RWPE1 (cell line): ENCODE measurements at places on chromosomes 12 and 14.
A peak's percentile ranks its signal among the peaks of the same experiment; 100 is the strongest.

GRCh38 chr14:35506927-35507326 lies 27.0 kb upstream of the INSM2 start:
- no peak for DNase-seq

DNA sequence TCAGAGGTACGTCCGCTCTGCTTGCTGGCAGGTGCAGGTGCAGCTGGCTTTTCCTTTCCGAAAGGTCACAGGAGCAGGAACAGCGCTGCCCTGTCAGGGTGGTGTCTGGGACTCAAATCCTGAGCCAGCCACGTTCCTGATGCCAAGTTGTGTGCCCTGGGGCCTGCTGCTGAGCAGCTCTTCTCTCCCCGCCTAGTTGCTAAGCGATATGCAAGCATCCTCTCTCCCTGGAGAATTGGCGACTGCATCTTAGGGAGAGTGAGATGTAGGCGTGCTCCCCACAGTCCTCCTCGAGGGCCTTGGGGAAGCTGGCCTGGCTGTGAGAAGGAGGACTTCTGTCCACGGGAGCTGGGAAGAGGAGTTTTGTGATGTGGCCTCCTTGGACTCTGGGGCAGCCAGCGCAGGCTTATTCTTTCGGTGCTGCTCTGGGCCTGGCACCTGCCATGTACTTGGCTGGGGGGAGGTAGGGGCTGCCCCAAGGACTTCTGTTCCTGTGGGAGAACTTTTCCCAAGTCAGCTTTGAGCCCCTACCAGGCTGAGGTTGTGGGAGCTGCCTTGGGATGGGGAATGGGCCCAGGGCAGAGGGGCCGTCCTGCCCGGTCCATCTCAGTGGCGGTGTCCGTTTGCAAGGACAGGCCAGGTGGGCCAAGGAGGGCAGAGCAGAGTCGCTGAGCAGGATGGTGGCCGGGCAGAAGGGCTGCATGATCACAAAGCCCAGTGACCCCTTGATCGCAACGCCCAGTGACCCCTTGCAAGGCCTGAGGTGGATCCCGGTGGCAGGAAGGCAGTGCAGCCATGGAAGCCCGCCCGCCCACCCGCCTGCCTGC lies 183.5 kb downstream of the ADGRD1 start:
- DNase-seq: no peak

- DNase-seq: no peak
Observed at GRCh38 chr14:49858383-49858782, 5.8 kb upstream of the NEMF start.

DNA sequence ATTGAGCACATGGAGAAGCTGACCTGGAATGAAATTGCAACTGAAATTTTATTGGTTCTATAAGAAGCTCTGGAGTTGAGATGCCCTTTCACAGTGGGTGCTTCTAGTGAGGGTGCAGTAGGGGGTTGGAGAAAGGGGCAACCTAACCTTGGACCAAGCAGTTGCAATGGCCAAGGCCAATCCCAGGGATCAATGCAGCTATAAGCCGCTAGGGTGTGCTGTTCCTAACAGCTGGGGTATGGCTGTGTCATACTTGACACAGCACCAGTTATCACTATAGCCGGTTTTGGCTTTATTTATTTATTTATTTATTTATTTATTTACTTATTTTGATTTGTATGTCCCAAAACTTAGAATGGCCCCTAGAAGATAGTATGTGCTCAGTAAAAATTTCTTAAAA lies 505.9 kb downstream of the FLRT2 start:
- no peak for DNase-seq

DNA sequence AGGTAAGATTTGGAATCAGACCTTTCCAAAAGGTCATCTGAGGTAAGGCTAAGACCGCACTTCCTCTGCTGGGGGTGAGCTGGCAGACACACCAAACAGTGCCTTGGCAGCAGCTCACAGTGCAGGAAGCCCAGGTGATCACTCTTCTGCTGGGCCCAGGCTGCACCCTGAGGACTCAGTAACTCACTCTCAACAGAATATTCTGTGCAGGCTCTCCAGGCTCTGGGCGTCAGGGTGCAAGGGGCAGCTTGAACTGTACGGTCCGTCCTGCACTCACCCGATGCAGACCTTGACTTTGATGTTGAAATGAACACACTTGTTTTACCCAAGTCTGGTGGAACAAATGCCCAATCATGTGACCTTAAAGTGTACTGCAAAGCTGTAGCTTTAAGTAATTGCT lies 6.0 kb downstream of the ALKBH2 start:
- no peak for DNase-seq

DNA sequence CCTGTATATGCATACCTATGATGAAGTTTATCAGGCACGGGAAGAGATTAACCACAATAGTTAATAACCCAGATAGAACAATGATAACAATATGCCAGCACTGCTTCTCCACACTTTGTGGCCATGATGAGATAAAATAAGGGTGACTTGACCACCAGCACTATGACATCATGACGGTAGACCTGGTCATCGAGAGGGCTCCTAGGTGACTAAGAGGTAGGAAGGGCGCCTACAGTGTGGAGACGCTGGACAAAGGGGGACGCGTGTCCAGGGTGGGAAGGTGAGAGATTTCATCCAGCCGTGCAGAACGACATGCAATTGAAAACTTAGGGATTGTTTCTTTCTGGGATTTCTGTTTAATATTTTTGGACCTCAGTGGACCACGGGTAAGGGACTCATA lies 221.8 kb upstream of the RTL1 start:
- no peak for DNase-seq

- DNase-seq: no peak
Observed at GRCh38 chr12:94265539-94265938, 117.2 kb downstream of the PLXNC1 start.

- no peak for DNase-seq
Observed at GRCh38 chr12:51318846-51319599, 5.0 kb downstream of the BIN2 start.

GRCh38 chr14:57870686-57871457 lies 5.0 kb upstream of the SLC35F4 start:
- no peak for DNase-seq

GRCh38 chr12:31589598-31589903 lies 1.4 kb downstream of the DENND5B start:
- peak; percentile 50 for DNase-seq

DNA sequence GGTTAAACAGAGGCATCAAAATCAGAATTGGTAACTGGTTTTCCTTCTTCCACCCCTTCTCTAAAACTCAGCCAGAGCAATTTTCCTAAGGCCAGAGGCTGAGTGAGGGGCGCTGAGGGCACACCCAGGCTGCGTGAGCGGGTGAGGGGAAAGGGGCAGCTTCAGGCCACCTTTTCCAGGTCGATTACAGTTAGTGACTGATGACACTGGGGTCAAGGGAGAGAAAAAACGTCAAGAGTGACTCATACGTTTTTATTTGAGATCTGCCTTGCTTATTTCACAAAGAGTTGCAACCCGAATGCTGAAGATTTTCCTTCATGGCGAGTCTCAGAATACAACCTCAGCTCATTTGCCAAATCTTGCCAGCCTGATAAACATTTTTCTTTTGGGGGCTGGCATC lies 46.7 kb upstream of the EVL start:
- DNase-seq: no peak

GRCh38 chr12:45326358-45326975 lies 110.6 kb downstream of the ANO6 start:
- DNase-seq: no peak

DNA sequence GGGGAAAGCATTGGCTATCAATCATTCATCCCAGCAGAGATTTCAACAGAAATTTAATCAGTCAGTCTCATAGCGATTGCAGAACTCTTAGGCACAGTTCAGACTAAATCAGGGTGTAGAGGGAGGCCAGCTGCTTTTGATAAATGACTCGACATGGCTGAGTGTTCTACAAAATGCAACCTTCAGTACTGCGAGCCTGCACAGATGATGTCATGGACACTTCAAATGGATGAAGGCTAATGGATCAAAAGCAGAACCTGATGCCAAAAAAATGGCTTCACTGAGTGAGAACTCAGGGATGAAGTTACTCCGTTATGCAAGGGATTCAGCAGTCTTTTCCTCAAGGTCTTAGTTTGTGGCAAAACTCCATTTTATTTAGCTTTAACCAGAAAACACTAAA lies 167.3 kb downstream of the DACT1 start:
- DNase-seq: no peak

DNA sequence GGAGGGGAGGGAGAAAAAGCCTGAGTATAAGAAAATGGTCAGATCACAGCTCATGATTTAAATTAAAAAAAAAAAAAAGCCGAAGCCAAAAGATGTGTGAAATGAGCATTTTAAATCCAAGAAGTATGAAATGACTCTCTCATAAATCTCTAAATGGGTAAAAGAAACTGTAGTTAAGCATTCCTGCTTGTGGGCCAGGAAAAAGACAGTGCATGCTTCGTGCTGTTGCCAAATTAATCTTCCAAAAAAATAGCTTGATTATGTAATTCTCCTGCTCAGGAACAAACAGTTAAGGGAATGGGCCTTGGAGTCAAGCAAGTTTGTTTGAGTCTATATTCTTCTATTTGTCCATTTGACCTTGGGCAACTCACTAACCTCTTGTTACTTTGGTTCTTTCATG lies 325.4 kb upstream of the SEL1L start:
- DNase-seq: no peak

DNA sequence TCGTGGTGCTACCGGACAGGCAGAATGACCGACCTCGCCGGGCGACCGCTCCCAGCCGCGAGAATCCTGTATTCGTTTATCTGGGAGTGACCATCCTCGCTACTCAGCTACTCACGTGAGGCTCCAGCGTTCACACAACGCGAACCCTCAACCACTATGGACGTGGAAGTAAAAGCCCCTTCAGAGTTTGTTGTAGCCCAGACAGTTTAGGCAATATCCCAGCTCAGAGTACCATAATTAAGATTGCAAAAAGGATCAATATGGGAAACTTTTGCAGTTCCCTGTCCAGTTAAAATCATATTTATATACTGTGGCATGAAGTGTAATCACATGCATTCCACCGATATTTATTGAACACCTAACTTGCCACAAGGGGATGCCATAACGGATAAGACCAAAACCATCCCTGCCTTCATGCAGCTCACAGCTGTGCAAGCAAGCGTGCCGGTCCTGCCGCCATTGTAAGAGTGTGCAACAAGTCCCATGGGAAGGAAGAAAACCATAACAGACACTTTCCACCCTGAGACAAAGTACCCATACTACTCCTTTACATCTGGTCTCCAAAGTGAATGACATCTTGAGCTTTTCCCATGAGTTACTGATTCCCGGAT lies 938 bp upstream of the MAX start:
- no peak for DNase-seq

DNA sequence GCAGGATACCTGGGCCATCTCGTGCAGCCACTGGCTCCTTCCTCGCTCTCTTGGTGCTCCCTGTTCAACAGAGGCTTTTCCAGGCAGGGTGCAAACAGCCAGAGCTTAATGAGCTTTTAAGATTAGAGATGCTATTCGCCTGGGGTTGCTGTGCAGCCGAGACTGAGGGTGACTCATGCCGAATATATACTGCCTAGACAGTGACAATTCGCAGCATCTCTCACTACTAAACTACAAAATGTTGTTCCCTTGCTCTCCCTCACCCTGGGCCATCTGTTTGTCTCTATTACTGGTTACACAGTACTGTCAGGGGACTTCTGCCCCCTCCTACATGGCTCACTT lies 26.0 kb upstream of the TESC start:
- DNase-seq: no peak

- DNase-seq: no peak
Observed at GRCh38 chr12:71465796-71466195, 26.2 kb downstream of the LGR5 start.

DNA sequence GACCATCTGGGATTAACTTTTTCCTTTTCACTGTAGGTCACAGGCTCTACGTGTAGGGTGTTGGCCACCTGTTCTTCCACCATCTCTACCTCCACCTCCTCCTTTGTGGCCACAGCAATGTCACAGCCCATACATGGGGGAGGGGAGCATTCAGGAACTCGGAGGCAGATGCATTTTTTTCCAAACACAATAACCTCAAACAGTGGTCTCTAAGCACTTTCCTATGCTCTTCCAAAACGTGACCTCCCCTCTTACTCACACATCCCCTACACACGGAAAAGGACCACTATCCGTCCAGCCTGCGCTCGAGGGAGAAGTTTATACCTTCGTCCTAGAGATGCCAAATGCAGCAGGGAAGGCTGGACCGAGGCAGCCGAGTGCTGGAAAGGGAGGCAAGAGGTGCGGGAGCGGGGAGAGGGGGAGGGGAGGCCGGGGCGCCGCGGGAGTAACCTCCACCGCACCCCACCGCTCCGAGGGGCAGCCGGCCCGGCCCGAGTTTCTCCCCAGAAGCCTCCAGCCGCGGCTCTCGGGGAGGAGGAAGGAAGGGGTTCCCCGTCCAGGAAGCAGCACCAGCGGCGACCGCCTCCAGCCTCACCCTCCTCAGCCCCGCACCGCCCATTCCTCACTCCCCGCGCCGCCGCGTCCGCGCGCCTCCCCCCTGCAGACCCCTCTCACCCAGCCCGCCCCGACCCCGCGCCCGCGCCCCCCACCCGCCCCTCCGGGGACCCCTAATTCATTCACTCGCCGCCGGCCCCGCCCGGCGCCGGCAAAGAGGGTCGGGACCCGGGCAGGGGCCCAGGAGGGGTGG lies 594 bp downstream of the KRAS start:
- DNase-seq: peak; percentile 17

- no peak for DNase-seq
Observed at GRCh38 chr14:32343926-32344430, 14.9 kb downstream of the AKAP6 start.

GRCh38 chr12:9243999-9244649 lies 35.9 kb upstream of the PZP start:
- no peak for DNase-seq

DNA sequence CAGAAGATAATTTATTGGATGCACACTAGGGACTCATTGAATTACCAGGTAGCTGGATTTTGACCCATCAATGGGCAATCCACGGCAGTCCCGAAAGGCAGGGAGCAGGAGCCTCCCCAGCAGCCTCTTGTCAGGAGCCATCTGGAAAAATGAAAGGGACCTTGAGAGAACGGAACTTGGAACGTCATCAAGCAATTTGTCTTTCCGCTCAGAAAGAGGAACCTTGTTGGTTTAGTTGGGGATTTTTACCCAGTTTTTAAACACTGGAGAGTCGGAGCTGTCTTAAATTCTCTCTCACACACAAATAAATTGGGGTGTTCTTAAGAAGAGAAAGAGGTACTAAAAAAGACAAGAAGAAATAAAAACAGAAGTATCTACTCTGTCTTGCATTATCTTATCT lies 1351.7 kb upstream of the TMEM132C start:
- DNase-seq: no peak

DNA sequence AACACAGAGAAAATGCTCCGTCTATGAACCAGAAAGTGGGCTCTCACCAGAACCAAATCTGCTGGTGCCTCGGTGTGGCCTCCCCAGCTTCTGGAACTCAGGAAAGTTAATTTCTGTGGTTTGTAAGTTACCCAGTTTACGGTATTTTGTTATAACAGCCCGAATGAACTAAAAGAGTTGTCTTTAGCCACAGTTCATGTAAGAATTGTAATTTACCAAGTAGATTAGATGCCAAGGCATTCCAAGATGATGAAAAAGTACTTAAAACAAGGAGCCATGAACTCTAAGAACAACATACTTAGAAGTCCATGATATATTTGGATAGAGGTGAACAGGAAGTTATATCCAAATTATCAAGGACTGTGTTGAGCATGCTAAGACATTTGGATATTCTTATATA lies 259.9 kb upstream of the GARIN6 start:
- DNase-seq: no peak

GRCh38 chr14:54589843-54590242 lies 22.9 kb downstream of the SAMD4A start:
- no peak for DNase-seq

GRCh38 chr12:54019091-54019811 lies 9.0 kb upstream of the HOXC6 start:
- DNase-seq: no peak

- DNase-seq: no peak
Observed at GRCh38 chr12:82565966-82566365, 120.7 kb upstream of the TMTC2 start.
